ENCODE measurements at places on chromosomes 7 and 10. TPM values are rescaled to one million over a fixed set of nuclear protein-coding genes. Genes with fewer than 3 reads are reported as not detected.

DNA sequence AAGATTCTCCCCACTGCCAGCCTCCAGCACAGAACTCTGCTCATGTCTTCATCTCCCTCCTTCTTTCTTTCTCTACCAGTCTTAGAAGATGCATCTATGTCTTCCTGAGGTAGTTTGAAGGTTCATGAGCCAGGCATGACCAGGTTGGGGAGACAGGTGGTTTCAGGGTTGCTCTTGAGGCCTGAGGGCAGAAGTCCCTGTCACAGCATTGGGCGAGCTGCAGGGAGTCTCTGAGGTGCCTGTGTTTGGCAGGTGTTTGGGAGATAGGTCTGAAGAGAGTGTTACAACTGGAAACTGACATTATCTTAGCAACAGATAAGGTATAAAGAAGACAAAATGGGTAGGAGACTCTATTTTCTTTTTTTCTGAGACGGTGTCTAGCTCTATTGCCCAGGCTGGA, 18.7 kb downstream of the PRSS2 start:
- no peak for DNase-seq

The CD36 gene
- not detected for total RNA-seq

GRCh38 chr7:155943251-155943899, 131.1 kb upstream of the SHH start:
- DNase-seq = no peak

The KCNIP2 gene
- total RNA-seq = not detected

The TMEM196 gene
- total RNA-seq = not detected
